ENCODE measurements at places on chromosomes 5 and 9. TPM values are rescaled to one million over a fixed set of nuclear protein-coding genes. Genes with fewer than 3 reads are reported as not detected.

Gene C5orf34
- 6.1 TPM for total RNA-seq

Gene OR1L1
- not detected for total RNA-seq

Gene DND1
- total RNA-seq, result 0.82 TPM

Gene TRIM14
- 0.82 TPM for total RNA-seq

Gene RNF183
- total RNA-seq, result not detected

Gene RFK
- 110 TPM for total RNA-seq

Gene RAB24
- 14.3 TPM for total RNA-seq

Gene RANBP3L
- 10.6 TPM for total RNA-seq

Gene MYOZ3
- total RNA-seq, result 3.7 TPM

Gene PCDHGA4
- 5.7 TPM for total RNA-seq

Gene EMB
- 6.5 TPM for total RNA-seq

Gene SPINK4
- total RNA-seq, result not detected

Gene PCDHA3
- 16.3 TPM for total RNA-seq

Gene CNTNAP3B
- total RNA-seq, result 35.9 TPM

Gene FOXD4L5
- total RNA-seq, result under 0.01 TPM

All from frontal cortex (tissue), 4 donors.